ENCODE measurements at places on chromosomes 3 and 15.

DNA sequence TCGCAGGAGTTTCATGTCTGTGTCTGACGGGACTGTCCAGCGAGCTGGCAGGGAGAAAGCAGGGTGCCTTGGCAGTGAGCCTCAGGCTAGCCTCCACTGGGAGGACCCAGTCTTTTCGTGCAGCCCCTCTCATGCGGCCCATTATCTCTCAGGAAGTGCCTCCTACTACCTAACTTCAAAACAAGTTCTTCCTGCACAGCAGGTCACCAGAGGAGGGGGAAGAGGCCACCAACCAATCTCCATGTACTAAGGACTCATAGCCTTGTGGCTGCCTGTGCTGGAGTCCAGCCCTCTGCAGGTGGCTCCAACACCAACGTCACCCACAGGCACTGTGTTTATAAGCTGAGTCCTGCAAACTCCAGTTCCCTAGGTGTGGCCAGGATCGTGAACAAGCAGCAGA, 4.8 kb downstream of the VIPR1 start:
- no peak for DNase-seq

- DNase-seq = no peak
Observed at GRCh38 chr15:31078471-31078870, 23.1 kb downstream of the TRPM1 start.

GRCh38 chr15:41914411-41914810, 20.6 kb upstream of the SPTBN5 start:
- no peak for DNase-seq

DNA sequence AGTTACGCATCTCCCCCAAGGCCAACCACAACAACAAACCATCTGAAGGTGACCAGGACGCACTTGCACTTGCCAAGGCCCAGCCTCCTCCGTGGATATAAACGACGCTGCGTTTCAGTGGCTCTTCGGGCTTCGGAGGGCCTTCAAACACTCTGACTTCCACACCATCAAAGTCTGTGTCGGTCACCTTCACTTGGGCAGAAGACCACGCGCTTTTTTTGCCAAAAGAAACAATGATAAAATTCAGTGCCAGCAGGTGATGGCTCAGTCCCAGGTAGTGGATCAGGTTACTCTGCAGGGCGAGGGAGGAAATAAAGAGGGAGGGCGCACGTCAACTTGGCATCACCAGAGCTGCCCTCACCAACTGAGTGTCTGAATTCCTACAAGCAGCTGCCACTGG, 63.0 kb downstream of the NCEH1 start:
- no peak for DNase-seq

DNA sequence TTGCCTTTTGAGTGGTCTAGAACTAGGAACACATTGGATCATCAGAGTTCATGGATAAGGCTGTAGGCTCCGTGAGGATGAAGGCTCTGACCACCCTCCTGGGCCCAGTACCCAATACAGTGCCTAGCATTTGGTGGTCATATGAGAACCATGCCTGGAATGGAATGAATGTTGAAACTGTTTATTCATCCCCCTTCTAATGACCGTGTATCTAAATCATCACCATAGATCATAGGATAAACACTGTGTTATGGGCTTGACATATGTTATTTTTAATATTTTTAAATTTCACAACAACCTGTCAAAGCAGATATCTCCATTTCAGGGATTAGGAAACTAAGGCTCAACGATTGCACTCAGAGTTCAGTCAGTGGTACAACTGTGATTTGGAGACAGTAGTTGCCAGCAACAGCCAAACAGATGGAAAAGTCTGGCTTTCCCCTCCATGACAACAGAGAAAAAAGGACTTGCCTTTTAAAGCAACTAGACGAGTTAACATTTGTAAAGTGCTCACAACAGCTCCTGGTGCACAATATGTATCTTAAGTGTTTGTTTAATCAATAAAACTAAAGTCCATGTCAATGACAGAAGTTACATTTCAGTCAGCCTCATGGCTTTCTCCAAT, 89.6 kb downstream of the TMEM266 start:
- no peak for DNase-seq

DNA sequence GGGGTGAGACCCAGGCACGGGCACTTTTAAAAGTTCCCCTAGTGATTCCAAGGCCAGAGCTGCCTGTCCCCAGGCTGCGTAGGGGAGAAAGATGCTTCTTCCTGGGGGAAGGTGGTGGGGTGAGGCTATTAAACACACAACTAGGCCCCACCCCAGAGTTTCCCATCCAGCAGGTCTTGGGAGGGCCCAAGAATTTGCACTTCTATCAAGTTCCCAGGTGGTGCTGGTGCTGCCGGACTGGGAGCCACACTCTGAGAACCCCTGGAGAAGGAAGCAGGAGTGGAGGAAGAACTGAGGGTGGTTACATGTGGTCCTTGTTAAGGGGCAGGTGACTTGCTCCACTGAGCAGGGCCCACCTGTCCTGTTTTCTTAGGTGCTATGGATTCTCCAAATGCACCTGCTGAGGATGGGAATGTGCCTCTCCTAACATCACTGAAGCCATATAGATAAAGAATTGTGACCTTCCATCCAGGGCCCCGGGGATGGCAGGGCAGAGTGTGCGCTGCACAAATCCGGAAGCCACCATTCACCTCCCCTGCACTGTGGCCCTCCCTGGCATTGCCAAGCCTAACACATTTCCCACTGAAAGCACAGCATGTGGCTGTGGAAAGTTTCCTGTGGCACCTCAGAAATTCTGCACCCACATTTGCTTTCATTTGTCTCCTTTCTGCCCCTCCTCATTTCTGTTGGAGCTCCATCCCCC, 111.5 kb upstream of the MEF2A start:
- no peak for DNase-seq

- no peak for DNase-seq
Observed at GRCh38 chr15:70098461-70099166, 897 bp upstream of the TLE3 start.

- no peak for DNase-seq
Observed at GRCh38 chr3:119140466-119140865, 5.5 kb upstream of the TEX55 start.

GRCh38 chr15:85485956-85486567, 105.7 kb downstream of the AKAP13 start:
- DNase-seq = peak; percentile 23

DNA sequence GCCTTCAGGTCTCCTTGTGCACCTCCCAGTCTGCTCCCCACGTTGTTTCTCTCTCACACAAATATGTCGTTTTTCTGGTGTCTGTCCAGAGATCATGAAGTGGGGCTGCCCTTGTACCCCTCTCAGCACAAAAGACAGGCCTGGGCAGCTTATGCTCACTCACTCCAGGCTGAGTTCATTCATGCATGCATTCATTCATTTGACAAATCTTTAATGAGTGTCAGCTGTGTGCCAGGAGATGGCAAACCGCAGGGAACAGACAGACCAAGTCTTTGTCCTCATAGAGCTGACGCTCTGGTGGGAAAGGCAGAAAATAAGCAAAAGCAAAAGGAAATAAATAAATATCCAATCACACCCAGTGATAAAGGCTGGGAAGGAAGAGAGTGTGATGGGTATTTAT, 7.6 kb upstream of the TRH start:
- DNase-seq = no peak

- DNase-seq = peak; percentile 15
Observed at GRCh38 chr15:84681831-84682230, 23.8 kb upstream of the NMB start.

GRCh38 chr15:80584561-80584964, 110.5 kb upstream of the ABHD17C start:
- no peak for DNase-seq

- no peak for DNase-seq
Observed at GRCh38 chr3:87489892-87490291, 213.5 kb upstream of the POU1F1 start.

DNA sequence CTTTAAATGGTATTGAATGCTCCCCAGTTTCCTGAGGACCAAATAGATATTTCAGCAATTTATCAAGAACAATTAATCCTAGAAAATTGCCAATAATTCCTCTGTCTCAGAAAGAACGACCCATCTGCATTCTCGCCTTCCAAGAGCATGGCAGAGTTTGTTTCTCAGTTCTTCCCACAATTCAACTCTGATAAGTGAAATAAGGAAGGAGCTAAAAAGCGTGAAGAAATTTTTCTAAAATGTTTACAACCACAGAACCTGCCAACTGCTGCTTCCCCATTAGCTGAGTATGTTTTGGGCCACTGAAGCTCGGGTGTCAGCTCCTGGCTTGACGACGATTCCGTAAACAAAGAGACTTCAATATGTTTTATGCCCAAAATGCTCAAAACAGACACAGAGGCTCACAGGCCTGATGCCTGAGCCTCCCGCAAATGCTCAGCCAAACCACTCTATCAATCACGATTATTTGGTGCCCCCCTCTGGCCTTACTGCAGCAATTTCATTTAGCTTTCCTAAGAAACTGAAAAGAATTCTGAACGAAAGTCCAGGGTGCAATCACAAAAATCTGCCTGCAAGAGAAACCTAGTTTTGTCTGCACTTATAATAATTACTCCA, 259.2 kb upstream of the CCDC54 start:
- no peak for DNase-seq

GRCh38 chr15:97679106-97679688, 281.3 kb upstream of the ARRDC4 start:
- no peak for DNase-seq

GRCh38 chr3:181630853-181631252, 80.9 kb upstream of the SOX2 start:
- DNase-seq = no peak

GRCh38 chr3:116815321-116815720, 105.7 kb downstream of the TUSC7 start:
- DNase-seq = no peak

DNA sequence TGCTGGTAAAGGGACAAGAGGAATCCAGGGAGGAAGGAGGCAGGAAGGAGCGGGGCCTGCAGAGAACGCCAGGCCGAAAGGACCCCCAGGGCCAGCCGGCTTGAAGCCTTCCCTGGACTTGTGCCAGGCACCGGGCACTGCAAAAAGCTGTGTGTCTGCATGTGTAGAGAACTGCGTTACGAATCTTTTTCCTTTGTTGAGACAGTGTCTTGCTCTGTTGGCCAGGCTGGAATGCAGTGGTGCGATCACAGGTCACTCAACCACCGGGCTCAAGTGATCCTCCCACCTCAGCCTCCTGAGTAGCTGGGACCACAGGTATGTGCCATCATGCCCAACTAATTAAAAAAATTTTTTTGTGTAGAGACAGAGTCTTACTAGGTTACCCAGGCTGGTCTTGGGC, 17.0 kb upstream of the MUC4 start:
- DNase-seq = no peak

Data from activated T-helper 1 cell treated with Interleukin-2 at 50 U/mL for 16 hours (primary cell).